ENCODE measurements at places on chromosomes 5 and 9.

DNA sequence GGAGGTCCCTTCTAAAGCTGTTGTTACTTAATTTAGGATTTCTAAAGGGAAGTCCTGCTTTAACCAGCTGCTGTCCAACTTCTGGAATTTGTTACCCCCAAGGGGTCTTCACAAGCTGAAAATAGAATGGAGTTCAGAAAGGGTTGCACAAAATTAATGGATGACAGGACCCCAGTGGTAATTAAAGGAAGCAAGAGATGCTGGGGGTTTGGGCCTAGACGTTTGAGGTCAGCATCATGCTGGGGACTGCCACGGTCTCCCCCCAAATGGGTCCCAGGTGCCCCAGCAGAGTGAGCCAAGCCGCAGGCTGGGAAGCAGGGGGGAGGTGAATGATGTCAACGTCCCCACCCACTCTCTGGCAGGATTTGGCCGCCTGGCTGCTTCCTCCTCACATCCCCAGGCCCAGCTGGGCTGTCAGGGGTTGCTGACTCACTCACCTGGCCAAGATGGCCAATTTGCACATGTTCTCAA is 97.5 kb upstream of the ARAP3 start:
- no peak for DNase-seq

- DNase-seq = no peak
Measured at GRCh38 chr5:156221816-156222215, 105.1 kb upstream of the SGCD start.

DNA sequence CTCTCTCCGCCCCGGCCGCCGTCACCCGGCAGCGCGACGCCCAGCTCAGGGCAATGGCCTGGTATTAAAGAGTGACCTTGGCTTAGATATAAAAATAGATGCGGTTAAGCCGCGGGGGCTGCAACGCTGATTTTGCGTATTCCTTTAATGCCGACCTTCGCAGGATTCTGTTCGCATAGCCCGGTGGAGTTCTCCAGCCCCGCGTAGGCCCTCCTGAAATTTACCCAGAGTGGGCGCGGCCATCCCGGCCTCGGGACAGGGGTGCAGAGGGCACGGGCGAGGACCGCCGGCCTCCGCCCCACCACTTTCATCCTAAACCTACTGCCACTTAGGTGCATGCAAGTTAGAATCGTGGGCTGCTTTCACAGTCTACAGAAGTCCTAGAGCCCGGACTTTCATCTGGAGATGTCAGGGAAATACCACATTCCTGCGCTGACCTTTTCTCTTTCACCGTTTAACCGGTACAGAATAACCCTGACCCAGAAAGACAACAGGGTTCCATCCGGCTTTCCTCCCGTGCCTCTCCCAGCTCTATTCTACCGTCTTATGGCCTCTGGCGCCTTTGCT is 492 bp upstream of the FAM169A start:
- no peak for DNase-seq

GRCh38 chr9:19517202-19517942 is 108.6 kb downstream of the ACER2 start:
- DNase-seq = no peak

- DNase-seq = no peak
Measured at GRCh38 chr5:98170994-98171393, 602.5 kb upstream of the RGMB start.

- no peak for DNase-seq
Measured at GRCh38 chr5:180525399-180525798, 31.2 kb downstream of the CNOT6 start.

DNA sequence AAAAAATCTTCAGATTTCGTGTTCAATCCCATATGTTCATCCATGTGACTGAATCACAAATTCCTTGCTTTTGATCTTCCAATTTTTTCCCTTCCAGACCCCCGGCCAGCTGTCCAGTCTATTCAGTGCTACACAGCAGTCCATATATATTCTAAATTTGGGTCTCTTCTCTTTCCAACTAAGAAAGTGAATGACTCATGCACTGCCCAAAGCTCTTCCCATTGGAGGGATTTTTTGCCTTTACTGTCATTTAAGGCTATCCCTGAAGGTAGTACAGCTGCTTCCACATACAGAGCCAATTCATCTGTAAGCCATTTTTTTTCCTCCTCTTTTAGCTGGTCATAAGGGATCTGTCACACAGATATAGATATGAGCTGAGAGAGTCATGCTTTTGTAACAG is 478.3 kb downstream of the DMRT2 start:
- DNase-seq = no peak

GRCh38 chr5:89988998-89989655 is 420.4 kb downstream of the CETN3 start:
- no peak for DNase-seq

DNA sequence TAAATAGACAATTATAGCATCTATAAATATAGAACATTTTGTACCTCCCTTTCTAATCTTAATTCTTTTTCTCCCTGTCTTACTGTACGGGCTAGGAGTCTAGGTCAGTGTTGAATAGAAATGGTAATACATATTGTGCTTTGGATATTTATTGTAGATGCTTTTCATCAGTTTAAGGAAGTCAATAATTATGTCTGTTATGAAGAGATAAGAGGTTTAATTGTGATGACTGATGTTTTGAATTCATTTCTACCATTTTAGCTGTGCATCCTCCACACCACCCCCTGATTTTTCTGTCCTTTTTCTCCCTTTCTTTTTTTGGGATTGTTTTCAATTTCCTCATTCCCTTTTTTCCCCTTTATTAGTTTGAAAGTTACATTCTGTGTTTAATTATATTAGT is 95.8 kb downstream of the DOCK2 start:
- no peak for DNase-seq

DNA sequence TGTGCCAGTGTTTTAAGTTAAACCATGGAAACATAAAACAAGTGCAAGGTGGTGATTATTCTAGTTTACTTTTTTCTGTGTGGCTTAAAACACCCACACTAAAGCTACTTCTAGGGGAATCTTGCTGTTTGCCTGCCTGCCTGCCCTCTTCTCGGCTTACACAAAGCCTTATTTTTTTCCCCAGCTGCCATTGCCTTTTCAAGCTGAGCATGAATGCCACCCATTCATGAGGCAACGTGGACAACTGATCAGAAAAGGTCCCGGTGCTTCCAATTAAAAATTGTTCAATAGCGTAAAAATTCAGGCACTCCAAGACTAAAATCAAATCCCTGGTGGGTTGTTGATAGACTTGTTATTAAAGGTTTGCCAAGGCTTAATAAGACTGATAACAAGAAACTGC is 401.4 kb downstream of the TMEM161B start:
- DNase-seq = no peak

- DNase-seq = no peak
Measured at GRCh38 chr9:27379311-27380251, 82.6 kb upstream of the EQTN start.

GRCh38 chr5:17854901-17855300 is 220.6 kb downstream of the TAF11L14 start:
- no peak for DNase-seq

DNA sequence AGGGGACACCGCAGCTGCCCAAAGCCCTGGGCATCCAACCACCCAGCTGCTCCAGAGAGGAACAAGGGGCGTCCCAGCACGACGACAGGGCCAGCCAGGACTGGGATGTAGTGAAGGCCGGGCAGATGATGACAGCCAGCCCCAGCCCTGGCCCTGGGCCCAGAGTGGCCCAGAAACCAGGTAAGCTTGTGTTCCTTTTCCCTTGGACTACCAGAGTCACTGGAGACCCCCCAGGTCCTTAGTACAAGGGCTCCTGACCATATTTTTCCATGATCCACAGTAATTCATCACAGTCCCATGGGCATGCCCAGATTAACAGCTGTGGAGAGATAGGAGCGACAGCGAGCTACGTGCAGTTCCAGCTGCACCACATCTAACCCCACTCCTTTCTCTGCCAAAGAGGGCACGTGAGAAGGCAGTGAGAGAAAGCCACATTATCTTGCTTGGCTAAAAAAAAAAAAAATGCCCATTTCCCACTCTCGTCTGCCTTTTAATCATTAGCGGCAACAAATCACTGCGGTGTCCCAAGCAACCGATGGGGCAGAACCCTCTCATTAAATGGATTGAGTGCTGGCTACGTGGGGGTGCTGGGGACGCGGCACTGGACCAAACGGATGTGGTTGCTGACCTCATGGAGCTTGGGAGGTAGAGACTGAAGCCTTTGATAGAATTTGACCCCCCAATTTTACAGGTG is 21.7 kb upstream of the SYNPO start:
- no peak for DNase-seq

GRCh38 chr5:128579639-128580038 is 41.6 kb upstream of the FBN2 start:
- no peak for DNase-seq

DNA sequence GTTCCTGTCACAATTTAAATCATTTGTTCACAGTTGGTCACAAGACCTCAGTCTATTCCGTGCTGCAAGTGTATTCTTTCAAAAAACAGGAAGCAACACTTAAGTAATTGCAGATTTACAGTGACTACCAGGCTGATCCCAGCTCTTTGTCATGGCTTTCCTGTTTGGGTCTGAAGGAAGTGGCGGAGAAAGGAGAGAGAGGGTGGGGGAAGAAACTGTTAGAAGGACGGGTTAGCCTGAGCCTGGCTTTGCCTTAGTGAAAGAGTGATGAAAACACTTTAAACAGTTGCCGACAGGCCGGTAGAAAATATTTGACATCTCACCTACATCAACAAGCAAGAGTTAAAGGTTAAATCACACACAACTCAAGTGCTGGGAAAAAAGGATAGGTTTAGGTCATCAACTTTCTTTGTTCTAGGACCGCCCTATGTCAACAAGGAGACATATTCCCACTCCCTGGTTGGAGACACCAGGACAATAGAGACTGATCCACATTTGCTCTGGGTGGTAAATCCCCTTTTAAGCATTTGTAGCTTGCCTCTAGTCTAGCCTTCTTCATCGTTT is 102.2 kb upstream of the DAB2 start:
- no peak for DNase-seq

- DNase-seq = no peak
Measured at GRCh38 chr9:102740578-102740977, 254.6 kb upstream of the CYLC2 start.

DNA sequence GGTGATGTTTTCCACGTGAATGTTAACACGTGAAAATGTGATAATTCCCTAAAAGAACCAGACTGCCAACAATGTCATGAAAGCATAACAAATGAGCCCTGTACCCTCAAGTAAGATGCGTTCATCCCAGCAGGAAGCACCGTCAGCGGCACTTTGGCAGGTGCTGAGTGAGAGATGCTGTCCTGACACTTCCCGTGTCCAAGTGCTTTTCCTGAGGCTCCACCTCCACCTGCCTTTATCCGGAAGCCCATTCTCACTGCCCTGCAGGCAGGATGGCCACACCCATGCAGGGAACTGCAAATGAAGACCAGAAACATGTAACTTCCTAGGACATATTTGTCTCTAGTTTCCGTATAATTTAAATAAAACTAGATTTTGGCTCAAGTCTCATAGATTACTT is 238.0 kb upstream of the IRX2 start:
- no peak for DNase-seq

- no peak for DNase-seq
Measured at GRCh38 chr5:160369990-160370712, at the start of gene C1QTNF2. Gene C1QTNF2, minus strand, starts transcription at chr5:160370626. Its CDS starts 15,615 bp downstream, at chr5:160355011.

GRCh38 chr9:125889476-125890419 is 142.6 kb downstream of the PBX3 start:
- peak; percentile 8 for DNase-seq

GRCh38 chr5:173033923-173034322 is 22.2 kb upstream of the CREBRF start:
- no peak for DNase-seq

- no peak for DNase-seq
Measured at GRCh38 chr5:85159395-85159794, 774.7 kb upstream of the EDIL3 start.

GRCh38 chr5:173245319-173246134 is 10.5 kb upstream of the NKX2-5 start:
- no peak for DNase-seq

DNA sequence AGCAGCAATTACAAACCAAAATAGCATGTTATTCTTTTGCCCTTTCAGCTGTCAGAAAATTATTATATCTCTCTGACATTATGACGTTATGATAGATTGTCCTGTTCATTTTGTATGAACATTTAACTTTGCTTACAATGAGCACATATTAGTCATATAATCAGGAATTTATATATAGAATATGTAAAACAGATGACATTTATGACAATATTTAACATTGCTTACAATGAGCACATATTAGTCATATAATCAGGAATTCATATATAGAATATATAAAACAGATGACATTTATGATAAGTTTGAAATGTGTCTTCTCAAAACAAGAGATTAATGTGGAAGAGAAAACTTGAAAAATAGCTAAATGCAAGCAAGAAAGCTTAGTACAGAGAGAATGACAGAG is 1180.2 kb downstream of the CDH12 start:
- DNase-seq = no peak

- DNase-seq = no peak
Measured at GRCh38 chr9:37955781-37956422, 52.0 kb upstream of the SLC25A51 start.

- DNase-seq = no peak
Measured at GRCh38 chr5:117713585-117714198, 1139.1 kb upstream of the SEMA6A start.

DNA sequence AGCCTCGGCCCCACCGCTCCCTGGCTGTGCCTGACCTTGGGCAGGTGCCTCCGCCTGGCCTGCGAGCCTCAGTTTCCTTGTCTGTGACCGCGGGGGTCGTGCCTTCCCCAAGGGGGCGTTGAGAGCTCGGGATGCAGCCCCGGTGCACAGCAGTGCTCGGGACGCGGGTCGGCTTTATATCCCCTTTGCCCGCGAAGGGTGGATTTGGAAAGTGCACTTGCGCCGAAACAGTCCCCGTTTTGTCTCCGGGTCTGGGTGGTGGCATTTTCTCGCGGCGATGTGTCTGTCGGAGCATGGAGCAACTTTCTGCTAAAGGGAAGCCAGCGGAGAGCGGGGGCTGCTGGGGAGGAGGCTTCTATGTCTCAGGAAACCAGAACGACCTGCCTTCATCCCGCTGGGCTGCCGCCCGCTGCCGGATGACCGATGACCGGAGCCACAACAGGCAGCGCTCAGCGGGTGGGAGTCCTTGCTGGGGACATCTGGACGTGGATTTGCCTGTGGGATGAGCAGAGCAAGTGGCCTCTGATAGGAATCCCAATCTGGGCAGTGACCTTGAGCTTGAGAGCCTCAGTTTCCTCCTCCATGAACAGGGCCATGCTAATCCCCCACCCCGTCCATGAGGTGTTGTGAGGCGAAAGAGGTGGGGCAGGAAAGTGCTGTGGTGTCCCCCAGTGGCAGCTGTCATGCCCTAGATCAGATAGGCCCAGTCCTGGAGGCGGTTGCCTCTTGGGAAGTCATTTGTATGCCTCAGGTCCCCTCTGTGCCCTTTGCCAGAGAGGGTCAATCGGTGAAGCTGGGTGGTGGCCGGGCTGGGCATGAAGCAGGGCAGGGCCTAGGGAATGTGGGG is 651 bp downstream of the HRH2 start:
- no peak for DNase-seq

- no peak for DNase-seq
Measured at GRCh38 chr9:110526426-110526825, 53.1 kb downstream of the SVEP1 start.

DNA sequence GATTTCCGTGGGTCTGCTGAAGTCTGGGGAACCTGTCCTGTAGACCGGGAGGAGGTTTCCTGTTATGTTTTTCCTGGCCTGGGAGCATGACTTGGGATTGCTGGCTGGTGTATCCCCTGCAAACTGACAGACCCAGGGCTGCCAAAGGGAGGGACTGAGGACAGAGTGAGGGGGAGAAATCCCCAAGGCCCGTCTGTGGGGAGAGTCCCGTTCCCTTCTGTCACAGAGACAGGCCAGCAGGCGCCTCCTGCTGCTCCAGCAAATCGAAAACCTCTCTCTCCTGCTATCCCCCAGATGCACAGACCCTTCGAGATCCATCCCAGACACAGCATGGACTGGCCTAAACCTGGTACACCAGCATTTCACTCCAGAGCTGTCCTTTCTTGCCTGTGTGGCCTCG is 56.2 kb upstream of the ALDH1B1 start:
- DNase-seq = no peak

All from effector memory CD4-positive, alpha-beta T cell (primary cell).